ENCODE measurements at places on chromosomes 3 and 15. TPM values are rescaled to one million over a fixed set of nuclear protein-coding genes. Genes with fewer than 3 reads are reported as not detected.

EOMES gene
- 0.42 TPM for total RNA-seq

CPN2 gene
- 0.16 TPM for total RNA-seq

CYB561D2 gene
- 18.1 TPM for total RNA-seq

ARIH2 gene
- total RNA-seq = 92.3 TPM

RETNLB gene
- not detected for total RNA-seq

ASB14 gene
- not detected for total RNA-seq

ZBTB20 gene
- total RNA-seq = 54.4 TPM

DNA sequence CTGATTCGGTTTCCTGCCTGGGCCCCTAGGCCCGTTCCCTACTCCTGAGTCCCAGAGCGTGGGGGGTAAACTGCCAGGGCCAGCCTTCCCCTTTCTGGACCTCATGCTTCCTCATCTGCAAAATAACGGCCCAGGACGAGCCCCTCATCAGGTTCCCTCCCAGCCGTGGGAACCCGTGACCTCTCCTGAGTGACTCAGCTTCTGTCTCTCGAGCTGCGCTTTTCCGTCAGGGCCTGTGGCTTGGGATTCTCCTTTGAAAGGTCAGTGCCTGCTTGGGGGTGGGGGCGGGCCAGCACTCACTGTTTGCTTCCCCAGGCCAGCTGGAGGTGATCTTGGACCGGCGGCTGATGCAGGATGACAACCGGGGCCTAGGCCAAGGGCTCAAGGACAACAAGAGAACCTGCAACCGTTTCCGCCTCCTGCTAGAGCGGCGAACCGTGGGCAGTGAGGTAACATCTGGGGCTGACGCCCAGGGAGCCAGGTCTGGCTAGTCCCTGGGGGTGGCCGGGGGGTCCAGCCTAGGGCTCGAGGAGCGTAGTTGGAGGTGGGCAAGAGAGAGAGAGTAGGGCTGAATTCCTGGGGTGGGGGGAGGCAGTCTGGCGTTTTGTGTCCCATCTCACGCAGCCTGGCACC is 12.8 kb downstream of the MAN2A2 start:
- no peak for DNase-seq

DNA sequence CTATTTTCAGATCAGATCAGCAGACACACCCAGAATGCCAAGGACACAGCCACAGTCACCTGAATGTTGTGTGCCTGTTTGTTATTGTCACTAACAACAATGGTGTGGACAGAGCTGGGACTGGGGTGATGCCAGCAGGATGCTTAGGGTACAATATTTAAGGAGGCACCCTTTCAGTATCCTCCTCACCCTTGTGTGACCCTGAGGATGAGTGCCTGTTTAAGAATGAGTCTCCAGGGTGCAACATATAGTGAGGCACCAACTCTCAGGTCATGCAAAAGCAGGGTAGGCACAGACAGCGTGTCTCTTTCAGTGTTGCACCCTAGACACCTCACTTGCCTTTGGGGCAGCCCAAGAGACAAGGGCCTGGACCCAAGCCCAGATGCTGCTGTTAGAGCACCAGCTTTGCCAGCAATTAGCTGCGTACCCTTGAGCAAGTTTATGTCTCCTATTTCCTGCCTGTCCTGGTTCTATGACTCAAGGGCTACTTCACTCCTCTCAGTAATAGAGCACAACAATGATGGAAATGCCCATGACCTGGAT is 122.6 kb downstream of the AQP9 start:
- no peak for DNase-seq

GRCh38 chr3:149473357-149474249 is 894 bp upstream of the TM4SF4 start:
- DNase-seq = no peak

GRCh38 chr3:97970956-97971620 is 1.1 kb downstream of the RIOX2 start:
- no peak for DNase-seq

GRCh38 chr3:31039145-31039544 is 144.7 kb upstream of the GADL1 start:
- no peak for DNase-seq

DNA sequence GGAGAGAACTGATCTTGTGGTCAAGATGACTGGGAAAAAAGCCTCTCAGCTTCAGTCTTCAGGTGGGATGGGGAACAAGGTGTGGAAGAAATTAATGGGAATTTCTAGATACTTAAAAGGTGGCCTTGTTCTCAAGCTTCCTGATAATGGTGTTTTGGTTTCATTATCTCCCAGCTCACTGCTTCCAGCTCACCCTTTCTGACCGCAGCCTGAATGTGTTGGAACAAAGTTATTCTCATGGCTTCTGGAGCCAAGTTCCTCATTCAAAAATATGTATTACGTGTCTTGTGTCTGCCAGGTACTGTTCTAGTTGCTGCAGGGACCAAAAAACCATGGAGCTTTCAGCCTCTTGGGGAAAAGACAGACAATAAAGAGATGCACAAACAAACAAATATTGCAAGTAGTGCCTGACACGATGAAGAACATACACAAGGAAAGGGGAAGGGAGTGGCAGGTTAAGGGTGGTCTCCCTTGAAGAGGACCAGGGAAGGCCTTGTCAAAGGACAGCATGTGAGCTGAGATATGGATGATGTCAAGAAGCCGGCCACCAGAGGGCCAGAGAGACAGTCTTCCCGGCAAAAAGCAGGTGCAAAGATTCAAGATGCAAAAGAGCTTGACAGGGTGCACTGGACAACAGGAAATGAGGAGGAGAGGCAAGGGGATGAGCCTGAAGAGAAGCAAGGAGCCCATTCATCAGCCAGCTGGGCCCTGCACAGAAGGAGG is 35.5 kb downstream of the ARRDC4 start:
- no peak for DNase-seq

- no peak for DNase-seq
These were observed 1.1 kb downstream of the MYH15 start for GRCh38 chr3:108509263-108509662.

- no peak for DNase-seq
These were observed 106.7 kb upstream of the PIAS1 start for GRCh38 chr15:67947254-67948039.

DNA sequence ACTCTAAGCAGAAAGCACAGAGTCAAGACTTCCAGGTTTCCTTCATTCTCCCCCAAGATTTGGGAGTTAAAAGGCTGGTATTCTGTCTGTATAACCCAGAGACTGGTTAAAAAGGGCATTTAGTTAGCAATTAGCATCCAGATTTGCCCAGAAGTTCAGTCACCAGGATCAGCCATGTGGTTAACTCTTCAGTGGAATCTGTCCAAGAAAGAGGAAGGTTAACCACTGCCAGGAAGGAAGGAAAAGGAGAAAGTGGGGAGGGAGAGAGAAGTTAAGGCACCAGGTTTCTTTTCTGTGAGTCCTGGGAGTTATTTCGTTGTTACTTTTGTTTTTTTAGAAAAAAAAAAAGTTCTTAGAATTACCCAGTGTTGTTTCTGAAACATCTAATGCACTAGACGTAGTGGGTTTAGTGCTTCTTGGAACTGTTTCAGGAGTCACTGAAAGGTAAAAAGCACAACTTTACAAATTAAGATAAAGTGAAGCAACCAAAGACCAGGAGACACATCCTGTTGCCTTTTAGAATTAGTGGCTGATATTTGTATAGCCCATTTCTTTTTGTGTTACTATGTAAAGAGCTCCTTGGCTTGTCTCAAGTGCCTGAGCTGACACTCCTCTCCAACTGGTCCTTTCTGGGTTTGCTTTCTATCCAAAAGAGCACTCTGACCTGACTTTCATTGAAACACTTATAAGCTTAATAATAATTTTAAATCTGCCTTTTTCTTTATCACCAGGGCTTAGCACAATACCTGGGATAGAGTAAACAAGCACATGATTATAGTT is 128.6 kb downstream of the ABI3BP start:
- DNase-seq = no peak

DNA sequence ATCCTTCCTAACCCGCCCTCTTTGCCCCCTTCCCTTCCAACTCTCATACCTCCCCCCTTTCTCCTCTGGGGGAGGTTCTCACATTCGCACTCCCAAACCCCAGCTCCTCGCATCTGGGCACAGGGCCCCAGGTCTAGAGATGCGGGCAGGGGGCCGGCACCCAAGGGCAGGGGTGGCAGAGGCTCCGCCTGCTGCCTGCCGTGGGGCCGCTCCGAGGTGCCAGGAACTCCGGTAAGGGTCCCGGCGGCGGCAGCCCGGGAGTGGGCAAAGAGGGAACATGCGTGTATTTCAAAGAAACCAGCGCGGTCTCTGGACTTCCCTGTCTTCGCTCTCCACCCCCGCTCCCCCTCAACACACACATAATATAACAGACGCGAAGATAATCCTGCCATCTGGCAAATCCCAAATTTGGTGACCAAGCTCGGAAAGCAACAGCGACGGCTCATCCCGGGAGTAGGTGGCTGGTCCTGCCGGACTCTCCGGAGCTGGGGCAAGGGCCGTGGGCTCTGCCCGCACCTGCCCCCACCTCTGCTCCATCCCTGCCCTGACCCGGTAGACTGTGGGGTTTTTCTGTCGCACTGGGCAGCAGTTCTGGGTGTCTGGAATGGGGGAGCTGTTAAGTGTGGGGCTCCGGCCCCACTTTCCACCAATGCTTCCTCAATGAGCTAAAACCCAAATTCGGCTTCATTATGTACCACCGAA is 31.0 kb downstream of the NR2F2 start:
- no peak for DNase-seq

DNA sequence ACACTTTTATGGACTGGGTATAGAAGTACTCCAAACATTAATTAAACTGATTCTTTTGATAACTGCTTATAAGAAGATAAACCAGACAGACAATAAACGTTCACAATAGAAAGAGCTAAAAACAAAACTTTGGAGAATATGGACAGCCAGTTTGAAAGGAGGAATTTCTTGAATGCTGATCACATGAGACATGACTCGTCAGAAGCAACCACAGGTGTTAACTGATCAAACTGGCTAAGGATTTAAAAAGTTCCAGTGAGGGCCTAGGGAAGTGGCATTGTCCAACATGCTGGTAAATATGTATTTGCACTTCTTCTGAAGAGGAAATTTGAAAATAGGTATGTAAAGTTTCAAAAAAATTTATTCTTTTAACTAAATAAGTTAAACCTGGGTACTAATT is 29.4 kb upstream of the AP3B2 start:
- DNase-seq = no peak

DNA sequence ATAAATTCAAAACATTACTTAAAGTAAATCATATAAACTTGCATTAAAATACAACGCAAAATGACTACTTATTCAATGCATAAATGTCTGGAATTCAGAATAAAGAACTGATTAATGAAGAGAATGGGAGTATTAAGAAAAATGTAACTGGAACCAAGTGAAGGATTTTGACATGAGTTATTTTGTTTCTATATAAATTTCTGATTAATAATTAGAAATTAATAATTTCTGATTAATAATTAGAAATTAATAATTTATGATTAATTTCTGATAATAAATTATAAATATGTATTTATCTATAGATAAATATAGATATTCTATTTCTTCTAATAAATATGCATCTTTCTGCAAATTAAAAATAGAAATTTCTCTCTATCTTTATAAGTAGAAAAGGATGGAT is 160.0 kb upstream of the STRIT1 start:
- no peak for DNase-seq

Measured in mesenteric fat pad (tissue), 1 donor.